ENCODE measurements at places on chromosomes 2 and 18.
A peak's percentile ranks its signal among the peaks of the same experiment; 100 is the strongest.

DNA sequence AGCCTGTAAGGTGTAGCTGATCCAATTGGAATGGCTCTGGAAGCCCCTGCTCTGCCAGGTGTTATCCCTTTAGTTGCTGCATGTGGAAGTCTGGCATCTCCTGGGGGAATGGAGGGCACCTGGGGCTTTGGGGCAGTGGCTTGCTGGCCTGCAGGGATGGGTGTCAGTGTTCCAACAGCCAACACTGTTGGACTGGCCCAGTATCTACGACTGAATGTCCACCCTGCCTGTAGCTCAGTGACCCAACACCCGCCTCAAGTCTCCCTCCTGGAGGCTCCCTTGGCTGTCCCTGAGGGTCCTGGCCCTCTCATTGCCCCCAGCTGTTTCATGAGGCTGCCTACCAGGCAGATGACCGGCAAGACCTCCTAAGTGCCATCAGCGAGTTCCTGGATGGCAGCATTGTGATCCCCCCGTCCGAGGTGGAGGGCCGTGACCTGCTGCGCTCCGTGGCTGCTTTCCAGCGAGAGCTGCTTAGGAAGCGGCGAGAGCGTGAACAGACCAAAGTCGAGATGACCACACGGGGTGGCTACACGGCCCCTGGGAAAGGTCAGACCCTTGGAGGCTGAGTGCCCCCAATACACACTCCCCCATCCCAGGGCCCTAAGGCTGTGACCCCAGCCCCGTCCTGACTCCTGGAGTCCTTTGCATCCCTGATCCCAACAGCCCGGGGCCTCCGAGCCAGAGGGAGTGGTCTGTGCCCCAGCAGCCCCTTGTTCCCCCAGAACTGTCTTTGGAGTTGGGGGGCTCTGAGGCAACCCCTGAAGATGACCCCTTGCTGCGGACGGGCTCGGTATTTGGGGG is 7.7 kb downstream of the SLC4A3 start:
- no peak for DNase-seq

DNA sequence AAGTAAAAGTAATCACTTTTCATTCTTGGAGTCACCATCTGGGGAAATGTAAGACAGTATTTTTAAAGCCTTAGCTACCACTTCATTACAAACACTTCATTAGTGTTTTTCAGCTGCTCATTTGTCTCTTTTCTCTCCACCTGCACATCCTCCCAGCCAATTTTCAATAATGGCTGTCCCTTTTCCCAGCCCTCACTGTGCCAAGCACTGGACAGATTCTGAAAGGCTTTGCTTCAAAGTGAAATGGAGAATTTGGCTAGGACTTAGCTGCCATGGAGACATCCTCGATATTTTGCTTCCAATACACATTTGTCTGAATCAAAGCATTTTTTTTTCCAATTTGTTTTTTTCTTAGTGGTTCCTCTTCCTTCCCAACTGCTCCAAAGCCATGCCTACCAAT is 272.4 kb upstream of the NRXN1 start:
- no peak for DNase-seq

GRCh38 chr2:145124085-145124484 is 604.2 kb upstream of the ZEB2 start:
- no peak for DNase-seq

DNA sequence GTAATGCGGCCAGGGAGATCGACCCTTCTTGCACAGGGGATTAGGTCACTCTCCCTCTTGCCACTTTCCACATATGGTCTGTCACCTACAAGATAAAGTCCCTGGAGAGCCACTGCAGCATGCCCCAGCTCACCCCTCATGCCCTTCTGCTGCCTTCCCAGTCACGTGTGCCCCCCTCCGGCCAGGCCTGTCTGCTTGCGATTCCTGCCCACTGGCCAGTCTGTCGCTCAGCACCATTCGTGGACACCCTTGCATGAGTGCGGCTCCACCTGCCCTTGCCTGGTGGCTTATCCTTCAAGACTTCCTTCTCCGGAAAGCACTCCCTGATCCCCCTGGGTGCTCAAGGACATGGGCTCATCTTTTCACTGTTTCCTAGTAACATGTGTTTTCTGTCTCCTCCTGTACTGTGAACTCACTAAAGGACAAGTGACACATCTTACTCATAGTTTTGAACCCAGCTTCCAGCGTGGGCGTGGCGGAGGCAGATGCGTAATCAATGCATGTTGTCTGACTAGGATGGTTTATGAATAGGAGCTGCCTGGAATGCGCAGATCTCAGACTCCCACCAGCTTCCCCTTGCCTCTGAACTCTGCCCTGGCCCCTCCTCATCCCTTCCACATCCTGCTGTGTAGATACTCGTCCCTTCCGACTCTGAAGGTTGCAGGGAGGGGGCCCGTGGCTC is 7.8 kb upstream of the NT5DC4 start:
- DNase-seq, result peak; percentile 29
